A172 (cell line): ENCODE measurements at places on chromosomes 1 and 21.

DNA sequence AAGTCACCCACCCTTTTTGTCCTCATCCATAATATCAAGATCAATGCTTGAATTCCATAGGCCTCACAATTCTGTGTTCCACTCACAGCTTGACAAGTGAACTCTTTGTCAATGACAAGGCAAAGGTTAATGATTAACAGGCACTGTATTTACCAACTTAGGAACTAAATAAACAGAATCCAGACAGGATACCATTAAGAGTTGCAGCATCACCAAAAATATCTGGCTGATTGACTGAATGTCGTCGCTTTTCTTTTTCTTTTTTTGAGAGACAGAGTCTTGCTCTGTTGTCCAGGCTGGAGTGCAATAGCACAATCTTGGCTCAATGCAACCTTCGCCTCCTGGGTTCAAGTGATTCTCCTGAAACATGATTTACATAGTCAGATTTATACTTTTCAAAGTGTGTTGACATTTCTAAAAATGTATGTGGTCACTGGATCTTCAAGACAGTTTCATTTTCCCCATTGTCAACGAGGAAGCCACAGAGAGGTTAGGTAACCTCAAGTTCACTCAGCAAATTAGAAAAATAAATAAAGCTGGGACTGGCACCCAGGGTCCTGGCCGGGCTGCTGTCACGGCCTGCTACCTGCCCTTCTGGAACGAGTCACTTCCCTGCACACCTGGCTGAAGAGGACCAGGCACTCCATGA is 81.0 kb downstream of the PDE9A start:
- DNase-seq = no peak

DNA sequence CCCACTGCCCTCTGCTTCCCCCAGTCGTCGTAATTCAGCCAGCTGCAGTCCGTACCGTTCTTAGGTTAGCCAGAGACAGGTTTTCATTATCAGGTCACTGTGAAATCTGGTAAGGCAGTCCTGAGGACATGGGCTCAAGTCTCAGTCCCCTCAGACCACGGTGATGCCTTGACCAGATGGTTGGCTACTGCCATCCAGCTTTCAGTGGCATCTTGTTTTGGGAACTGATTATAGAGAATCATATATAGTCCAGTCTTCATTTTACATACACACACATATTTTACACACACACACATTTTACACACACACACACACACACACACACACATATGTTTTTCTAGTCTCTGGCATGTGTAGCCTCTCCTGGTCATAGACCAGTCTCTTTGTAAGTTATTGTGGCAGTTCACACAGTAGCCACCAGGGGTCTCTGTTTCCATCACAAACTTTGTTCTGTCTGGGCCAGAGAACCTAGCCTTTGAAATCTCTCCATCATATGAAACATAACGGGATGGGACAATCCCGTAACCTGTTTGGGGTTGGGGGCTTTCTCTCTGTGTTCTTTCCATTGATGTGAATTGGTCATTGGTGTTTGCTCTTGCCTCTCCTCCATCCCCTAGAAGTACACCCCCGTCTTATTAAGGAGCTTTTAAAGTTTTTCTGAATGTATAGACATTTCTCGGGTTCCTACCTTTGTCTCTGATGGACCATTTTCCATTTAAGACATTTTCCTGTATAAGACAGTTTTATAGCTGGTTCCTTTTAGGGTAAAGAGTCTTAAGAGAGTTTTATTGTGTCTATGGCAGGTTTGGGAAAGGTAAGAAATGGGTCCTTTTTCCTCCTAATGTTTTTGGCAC is 8.4 kb upstream of the IKBKE start:
- peak; percentile 78 for DNase-seq

DNA sequence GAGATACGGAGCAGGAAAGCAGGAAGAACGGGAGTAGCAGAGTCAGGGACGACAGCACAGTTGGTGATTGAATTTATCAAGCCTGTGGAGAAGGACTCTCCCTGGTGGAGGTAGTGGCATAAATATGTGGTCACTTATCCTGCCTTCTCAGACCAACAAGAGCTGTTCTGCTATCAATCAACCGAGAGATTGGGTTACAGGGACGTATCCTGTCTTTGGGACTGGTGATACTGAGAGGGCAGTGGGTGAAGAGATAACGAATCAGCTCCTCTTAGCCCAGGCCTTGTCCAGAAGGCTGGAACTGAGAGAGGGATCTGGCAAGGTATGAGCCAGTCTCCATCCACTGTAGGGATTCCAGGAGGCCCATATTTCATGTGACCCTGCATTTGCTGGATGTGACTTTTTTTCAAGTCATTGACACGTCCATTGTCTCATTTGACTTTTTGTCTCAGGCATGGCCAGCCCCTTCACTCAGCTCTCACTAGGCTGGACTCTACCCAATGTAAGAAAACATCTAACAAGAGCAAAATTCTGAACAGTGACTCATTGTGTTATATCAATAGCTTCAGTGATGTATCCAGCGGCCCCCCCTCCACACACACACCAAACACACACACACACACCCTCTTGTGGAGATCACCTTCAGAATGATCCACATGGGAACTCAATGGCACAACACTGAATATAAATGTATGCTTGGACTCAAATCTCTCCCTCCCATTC is 11.3 kb downstream of the C1orf116 start:
- no peak for DNase-seq

- no peak for DNase-seq
These were observed 6.7 kb downstream of the KCNJ15 start for GRCh38 chr21:38263493-38263892.

GRCh38 chr1:119748040-119748439 is 20.7 kb downstream of the HMGCS2 start:
- DNase-seq = no peak

DNA sequence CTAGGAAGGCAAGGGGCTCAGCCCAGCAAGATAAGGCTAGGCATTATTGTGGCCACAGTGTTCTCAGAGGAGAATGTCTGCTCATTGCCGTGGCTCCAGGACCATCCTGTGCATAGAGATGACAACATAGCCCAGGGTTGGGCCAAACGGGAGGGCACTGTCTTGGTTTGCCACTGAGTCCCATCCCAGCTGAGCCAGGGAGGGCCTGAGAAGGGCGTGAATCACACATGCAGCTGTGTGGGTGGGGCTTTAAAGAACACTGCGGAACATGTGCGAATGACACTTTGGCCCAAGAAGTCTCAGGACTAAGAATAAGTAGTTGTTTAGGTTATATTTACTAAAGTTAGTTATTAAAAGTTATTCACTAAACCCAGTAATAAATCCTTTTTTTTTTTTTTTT is 18.5 kb downstream of the CHAF1B start:
- DNase-seq = no peak

GRCh38 chr1:55893155-55893554 is 678.0 kb upstream of the USP24 start:
- DNase-seq = peak; percentile 57

GRCh38 chr1:248906753-248907661 is 972 bp downstream of the PGBD2 start:
- no peak for DNase-seq

GRCh38 chr1:78355656-78356055 is 135.1 kb upstream of the PTGFR start:
- DNase-seq = no peak

GRCh38 chr21:15682186-15682895 is 47.4 kb upstream of the USP25 start:
- peak; percentile 57 for DNase-seq

DNA sequence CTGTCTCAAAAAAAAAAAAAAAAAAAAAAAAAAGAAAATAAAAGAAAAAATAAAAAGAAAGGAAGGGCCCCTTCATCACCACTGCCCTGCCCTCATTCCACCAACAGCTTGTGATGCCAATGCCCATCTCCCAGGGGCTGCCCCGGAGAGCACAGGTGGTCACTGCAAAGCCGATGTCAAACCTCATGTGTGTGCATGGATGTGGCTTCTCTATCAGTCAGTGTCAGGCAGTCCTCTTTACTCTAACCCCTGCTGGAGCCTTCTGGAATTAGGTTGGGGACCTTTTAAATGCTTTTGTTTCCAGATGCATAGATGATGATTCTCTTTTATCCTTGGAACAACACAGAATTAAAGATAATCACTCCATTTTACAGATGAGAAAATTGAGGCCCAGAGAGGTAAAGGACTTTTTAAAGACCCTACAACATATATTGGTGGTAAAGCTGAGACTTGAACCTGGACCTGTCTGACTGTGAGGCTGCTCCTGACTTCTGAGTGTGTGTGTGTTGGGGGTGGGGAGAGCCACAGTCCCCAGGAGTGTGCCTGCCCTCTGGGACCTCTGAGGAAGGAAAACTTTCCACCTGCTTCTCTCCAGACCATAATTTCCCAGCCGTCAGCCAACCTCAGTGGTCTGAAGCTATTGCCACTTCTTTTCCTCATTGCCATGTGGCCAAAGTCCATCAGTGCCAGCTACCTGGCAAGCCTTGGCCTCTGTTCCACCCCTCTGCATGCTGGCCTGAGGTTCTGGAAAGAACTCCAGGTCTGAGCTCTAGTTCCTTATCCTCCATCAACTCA is 3.0 kb upstream of the TMEM54 start:
- no peak for DNase-seq
